CD4-positive, alpha-beta T cell treated with Interleukin-10 for 1 hour (primary cell): ENCODE measurements at places on chromosomes 2 and 18.

DNA sequence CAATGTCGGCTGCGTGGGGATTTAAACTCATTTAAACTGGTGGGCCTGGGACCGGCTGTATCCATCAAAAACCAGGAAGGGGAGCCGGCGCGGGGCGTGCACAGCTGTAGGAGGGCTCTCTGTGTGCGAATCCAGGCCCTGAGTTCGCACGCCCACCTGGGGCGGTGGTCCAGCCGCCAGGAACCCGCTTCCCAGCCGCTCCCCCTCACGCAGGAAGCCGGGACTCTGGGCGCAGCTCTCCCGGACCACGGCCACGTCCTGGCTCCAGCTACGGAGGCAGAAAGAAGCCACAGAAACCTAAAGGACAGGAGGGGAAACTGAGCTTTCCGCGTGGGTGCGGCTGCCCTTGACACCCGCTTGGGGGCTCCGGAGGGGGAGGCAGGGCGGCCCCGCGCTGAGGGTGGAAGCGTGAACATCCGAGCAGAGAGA, 80.6 kb downstream of the GFPT1 start:
- no peak for DNase-seq

DNA sequence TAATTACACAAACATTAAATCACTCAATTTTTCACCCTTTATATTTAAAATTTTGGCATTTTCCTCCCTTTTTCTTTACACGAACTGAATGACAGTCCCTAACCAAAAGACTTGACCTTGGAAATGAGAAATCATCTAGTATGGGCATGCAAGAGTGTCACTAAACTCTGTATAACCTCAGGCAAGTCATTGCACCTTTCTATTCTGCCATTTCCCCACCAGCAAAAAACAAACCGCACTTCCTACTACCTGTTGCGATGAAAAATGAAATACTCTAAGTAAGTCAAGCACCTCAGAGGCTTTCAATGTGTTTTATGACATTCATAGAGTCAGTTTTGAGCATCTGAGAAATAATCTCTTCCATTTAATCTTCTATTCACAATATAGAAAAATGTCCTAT, 44.1 kb downstream of the ANKRD44 start:
- DNase-seq: peak; percentile 60

DNA sequence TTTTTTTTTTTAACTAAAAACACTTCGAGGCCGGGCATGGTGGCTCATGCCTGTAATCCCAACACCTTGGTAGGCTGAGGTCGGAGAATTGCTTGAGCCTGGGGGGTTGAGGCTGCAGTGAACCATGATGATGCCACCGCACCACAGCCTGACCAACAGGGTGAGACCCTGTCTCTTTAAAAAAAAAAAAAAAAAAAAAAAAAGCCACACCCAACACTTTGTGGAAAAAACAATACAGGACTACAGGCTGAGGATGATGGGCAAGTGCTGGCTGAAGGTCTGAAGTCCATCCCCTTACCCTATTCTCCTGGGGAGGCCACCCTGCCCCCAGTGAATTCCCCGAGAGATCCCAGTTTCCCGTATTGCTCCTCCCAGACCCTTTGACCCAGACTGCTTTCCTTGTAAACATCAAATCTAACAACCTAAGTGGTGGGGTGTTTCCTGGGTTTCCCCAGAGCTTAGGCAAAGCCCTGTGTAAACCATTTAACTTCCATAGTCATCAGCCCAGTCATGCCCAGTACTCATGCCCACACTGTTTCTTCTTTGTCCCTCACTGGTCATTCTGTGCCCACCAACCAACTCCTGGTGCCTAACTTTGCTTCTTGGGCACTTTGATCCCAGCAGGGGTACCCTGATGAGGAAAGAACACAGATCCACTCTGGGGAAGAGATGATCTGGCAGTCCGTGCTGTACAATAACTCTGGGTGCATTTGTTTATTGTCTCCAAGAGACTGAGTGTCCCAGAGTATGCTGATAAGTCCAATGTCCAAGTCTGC, 5.8 kb upstream of the TMEM37 start:
- no peak for DNase-seq

GRCh38 chr2:61357681-61358080, 113.2 kb downstream of the USP34 start:
- DNase-seq: no peak
